NCI-H460 (cell line): ENCODE measurements at places on chromosomes 1 and 21. TPM values are rescaled to one million over a fixed set of nuclear protein-coding genes. Genes with fewer than 3 reads are reported as not detected.
A peak's percentile ranks its signal among the peaks of the same experiment; 100 is the strongest.

DNA sequence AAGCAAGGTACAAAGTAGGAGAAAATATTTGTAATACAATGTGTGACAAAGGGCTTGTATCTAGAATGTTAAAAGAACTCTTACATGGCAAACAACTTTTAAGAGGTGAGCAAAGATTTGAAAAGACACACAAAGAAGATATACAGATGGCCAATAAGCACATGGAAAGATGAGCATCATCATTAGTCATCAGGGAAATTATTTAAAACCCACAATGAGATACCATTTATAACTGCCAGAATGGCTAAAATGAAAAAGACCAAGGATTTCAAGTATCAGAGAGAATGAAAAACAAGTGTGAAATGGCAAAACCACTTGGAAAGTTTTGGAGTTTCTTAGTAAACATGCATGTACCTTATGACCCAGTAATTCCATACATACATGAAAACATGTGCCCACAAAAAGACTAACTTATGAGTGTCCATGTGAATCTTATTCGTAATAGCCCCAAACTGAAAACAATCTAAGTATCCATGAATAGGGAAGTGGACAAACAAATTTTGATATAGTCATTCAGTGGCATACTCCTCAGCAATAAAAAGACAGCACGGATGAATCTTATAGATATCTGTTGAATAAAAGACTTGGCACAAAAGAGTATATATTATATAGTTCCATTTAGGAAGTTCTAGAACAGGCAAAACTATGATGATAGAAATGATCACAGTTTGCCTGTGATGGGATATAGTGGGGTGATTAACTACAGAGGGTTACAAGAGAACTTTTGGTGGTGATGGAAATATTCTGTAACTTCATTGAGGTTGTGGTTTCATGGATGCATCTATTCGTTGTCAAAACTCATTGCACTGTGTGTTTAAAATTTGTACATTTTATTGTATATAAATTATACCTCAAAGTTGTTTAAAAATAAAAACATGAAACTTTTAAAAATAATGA, 82.0 kb downstream of the DISP1 start:
- DNase-seq: no peak

DNA sequence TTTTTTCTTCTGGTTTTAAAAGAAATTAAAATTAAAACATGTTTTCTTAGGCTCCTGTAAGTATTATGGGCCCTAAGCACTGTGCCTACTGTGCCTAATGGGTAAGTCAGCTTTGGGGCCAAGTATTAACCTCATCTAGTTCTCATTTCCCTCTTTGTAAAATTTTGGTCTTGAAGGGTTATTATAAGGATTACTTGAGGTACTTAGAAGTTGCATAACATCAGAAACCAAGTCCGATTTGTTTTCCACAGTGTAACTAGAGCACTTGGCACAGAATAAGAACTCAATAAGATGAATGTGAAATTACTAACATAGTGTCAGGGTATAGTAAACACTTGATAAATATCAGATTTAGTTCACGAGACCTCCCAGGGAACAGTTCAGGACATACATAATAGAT, 16.4 kb upstream of the OSBPL9 start:
- no peak for DNase-seq

DNA sequence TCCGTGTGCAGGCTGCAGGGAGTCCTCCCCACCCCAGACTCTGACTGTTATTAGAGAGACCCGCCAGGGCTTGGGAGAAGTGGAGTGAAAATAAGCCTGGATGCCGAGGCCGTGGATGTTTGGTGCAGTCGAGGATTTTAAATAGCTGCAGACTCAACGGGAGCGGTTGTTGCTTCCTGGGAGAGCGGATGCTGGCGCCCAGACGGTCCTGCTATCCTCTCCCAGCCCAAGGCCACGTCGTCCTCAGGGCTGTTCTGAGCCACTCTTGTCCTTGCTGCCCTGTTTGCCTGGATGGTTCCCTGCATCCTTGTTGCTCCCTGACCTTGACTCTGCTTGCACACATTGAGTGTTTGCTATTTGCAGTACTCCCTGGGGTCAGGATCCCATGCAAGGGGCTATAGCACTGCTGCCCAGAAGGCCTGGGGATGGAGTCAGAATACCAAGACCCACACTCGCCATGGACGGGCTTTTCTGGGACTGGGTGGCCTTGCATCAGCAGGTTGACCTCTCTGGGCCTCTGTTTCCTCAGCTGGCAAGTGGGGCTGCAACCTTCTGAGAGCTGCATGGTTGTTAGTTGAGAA, 205.3 kb upstream of the C1orf174 start:
- DNase-seq: no peak

The COA7 gene
- 11.5 and 15.6 TPM in 2 replicates for total RNA-seq

The CDA gene
- 0.35 TPM in 1 of 2 replicates, not detected in the other for total RNA-seq

GRCh38 chr1:94955767-94956632, 29.1 kb upstream of the CNN3 start:
- no peak for DNase-seq

The GNAT2 gene
- not detected in 2 replicates for total RNA-seq

DNA sequence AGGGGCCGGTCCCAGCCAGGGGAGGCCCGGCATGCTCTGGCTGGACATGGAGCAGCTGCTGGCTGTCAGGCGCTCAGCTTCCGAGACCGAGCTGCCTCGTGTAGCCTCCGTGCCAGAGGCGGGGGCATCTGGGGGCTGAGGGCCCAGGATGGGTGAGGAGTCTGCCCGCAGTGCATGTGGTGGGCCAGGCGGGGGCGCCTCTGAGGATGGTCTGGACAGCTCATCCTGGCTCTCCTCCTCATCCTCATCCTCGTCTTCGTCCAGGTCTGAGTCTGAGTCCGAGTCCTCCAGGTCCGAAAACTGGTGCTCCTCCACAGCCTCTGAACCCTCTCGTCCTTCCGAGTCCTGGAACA, 28.9 kb upstream of the EDN2 start:
- DNase-seq: no peak

The CLCA1 gene
- total RNA-seq: not detected in 2 replicates

- DNase-seq: no peak
Measured at GRCh38 chr1:219432191-219432606, 180.7 kb downstream of the ZC3H11B start.

DNA sequence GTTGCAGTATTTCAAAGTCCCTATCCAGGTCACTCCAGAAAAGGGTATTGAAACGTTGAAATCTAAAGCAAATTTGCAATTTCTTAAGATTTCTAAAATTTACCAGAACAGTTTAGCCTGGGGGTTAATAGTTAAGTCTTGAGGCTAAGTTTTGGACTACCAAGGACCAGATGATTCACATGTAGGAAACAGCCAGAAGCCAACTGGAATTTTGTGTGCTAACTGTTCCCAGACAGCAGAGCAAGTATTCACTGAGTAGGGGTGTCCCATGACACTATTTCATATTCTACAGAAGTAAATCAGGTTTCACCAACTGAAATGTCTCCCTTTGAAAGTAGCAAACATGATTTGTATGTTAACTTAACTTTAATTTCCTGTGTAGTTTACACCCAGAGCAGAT, 11.5 kb upstream of the C1orf105 start:
- no peak for DNase-seq

GRCh38 chr1:23387494-23387893, 17.9 kb upstream of the ZNF436 start:
- DNase-seq: no peak

The ST6GALNAC3 gene
- total RNA-seq: 0.67 and 0.87 TPM in 2 replicates

DNA sequence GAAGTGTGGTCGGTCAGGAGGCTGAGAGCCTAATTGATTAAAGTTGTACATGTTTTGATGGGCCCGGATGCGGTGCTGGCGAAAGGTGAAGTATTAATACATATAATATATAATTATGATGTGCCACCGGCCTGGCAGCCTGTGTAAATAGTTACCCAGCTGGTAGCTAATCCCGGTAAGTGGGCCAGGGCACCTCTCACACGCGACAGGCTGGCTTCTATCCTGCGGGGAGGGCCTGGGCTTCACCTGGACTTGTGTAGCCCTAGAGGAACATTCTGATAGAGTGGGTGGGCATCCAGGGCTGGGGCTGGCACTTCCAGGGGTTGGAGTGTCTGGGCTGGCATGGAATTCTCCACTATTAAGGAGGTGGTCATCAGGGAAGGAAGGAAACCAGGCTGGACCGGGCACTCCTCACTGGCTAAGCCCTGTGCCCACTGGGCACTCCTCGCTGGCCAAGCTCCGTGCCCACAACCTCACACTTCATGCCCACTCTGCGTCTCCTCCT, 48.3 kb downstream of the IGSF21 start:
- DNase-seq: no peak

DNA sequence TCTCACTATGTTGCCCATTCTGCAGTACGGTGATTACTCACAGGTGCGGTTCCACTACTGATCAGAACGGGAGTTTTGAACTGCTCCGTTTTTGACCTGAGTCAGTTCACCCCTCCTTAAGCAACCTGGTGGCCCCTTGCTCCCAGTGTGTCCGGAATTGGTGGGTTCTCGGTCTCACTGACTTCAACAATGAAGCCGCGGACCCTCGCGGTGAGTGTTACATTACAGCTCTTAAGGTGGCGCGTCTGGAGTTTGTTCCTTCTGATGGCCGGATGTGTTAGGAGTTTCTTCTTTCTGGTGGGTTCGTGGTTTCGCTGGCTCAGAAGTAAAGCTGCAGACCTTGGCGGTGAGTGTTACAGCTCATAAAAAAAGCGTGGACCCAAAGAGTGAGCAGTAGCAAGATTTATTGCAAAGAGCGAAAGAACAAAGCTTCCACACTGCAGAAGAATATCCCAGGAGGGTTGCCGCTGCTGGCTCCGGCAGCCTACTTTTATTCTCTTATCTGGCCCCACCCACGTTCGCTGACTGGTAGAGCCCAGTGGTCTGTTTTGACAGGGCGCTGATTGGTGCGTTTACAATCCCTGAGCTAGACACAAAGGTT, 17.6 kb upstream of the PARP1 start:
- DNase-seq: no peak

The C1orf50 gene
- total RNA-seq: 1.2 and 4.1 TPM in 2 replicates

GRCh38 chr1:63812071-63812700, 38.4 kb downstream of the ROR1 start:
- no peak for DNase-seq

DNA sequence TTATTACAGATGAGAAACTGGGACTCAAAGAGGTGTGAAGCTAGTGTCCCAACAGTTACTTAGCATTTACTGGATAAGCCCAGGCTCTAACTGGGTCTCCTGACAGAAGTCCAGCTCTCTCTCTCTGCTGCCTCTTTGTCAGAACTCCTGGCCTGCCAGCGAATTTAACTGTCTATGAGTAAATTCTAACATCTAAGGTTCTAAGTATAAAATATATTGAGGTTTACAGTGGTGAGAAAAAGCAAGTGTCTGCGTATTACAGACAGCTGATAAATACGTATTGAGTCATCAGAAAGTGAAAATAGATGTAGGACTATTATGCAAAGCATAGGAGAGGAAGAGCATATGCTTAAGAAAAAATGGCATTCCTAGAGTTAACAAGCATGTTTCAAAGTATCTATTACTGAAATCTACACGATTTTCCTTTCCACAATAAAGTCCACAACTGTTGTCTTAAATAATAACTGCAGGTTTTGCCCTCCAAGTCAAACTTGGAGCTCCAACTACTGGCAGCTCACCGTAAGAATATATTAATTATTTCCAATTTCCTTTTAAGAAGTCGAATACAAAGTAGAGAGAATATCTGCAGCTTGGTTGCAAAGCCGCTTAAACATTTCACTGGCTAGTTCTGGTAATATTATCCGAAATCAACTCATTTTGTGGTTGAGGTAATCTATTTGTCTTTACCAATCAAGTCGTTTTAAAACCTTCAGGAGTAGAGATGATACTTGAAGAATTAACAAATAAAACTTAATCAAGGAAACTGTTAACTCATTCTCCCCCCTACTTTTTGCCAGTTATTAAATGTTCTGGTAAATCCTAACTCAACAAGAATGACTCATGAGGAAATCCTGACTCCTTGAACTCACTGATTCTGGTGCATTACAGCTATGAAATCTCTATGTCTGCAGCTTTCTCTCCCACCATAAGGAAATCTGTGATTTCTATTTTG, 1.4 kb upstream of the RGS2 start:
- DNase-seq: peak; percentile 88

- peak; percentile 6 for DNase-seq
Measured at GRCh38 chr1:86687595-86687994, 16.8 kb upstream of the SH3GLB1 start.

DNA sequence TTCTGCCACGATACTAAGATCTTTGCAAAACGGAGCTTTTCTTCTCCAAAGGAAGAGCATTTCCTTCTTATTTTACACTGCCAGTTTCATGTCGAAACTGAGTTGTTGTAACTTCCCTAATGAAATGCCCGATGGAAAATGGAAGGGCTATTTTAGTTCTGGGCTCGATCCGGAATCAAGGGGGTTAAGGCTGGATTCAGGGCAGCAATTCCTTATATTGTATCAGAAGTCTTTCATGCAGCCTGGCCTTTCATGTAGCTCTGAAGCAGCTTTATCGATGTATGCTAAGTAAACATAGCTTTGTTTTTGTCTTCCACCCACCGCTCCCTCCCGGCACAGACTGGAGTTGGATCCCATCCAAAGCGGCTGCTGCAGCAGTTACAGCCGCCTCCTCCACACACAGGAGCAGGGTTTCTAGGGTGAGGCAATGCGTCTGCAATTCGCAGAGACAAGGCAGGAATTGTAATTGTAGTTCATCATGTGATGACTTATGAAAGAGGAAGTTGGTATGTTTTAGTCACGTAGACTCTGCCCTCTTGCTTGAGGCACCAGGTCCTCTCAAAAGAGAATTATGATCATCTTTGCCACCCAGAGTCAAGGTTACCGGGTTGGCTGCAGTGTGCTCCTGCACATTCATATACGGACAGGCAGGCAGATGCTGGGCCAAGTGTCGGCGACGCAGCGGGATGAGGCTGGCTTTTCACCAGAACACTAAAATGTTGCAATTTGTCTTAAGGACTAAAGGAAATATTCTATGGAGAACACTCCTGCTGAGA, 2.6 kb upstream of the IRF2BP2 start:
- peak; percentile 100 for DNase-seq

The ALX3 gene
- not detected in 2 replicates for total RNA-seq

The TMPRSS15 gene
- 0.32 TPM in 2 replicates for total RNA-seq

DNA sequence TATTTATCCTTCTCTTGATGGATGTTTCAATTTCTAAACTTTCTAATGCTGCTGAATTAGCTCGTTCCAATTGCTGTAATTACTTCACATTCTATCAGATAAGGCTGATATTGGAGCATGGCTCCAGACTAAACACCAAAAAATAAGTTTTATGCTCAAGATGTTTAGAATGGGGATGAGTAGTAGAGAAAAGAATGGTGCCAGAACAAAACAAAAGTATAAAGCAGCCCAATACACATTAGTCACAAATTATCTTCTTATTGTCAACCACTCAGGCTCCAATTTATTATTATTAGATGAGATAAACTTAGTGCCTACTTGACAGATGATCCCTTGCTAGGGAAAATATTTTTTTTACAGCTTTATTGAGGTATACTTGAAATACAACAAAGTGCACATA, 21.8 kb downstream of the ATPAF1 start:
- DNase-seq: no peak

The SH2D2A gene
- 135 TPM in 2 replicates for total RNA-seq
